Urinary bladder (tissue), 4 donors: ENCODE measurements at places on chromosomes 3 and 15. TPM values are rescaled to one million over a fixed set of nuclear protein-coding genes. Genes with fewer than 3 reads are reported as not detected.

Gene BFSP2
- polyA plus RNA-seq: not detected

Gene ADGRG7
- not detected for polyA plus RNA-seq

Gene TMEM266
- 0.11 TPM for polyA plus RNA-seq

Gene PAQR9
- polyA plus RNA-seq: 0.03 TPM

Gene MYO5C
- 4.0 TPM for polyA plus RNA-seq

Gene MCF2L2
- 0.44 TPM for polyA plus RNA-seq

Gene SLC22A13
- not detected for polyA plus RNA-seq

Gene PRR20G
- not detected for polyA plus RNA-seq

Gene GNAT1
- polyA plus RNA-seq: not detected

Gene ATP2C1
- 41.8 TPM for polyA plus RNA-seq

Gene ANXA2
- polyA plus RNA-seq: 562 TPM

Gene AMOTL2
- 49.6 TPM for polyA plus RNA-seq

Gene TPRG1
- 1.2 TPM for polyA plus RNA-seq

Gene RARB
- polyA plus RNA-seq: 12.3 TPM

Gene EID1
- 241 TPM for polyA plus RNA-seq

Gene PATL2
- 0.57 TPM for polyA plus RNA-seq

Gene FBXO40
- polyA plus RNA-seq: not detected

Gene CA12
- 14.9 TPM for polyA plus RNA-seq

Gene GPR160
- polyA plus RNA-seq: 4.0 TPM

Gene CFAP20DC
- polyA plus RNA-seq: 0.39 TPM
